Fibroblast of the aortic adventitia (primary cell): ENCODE measurements at places on chromosomes 5 and 9.

GRCh38 chr9:36249189-36249588 lies 9.1 kb downstream of the GNE start:
- DNase-seq, result no peak

- DNase-seq, result no peak
These were observed 158.7 kb downstream of the IRX2 start for GRCh38 chr5:2592766-2593165.

DNA sequence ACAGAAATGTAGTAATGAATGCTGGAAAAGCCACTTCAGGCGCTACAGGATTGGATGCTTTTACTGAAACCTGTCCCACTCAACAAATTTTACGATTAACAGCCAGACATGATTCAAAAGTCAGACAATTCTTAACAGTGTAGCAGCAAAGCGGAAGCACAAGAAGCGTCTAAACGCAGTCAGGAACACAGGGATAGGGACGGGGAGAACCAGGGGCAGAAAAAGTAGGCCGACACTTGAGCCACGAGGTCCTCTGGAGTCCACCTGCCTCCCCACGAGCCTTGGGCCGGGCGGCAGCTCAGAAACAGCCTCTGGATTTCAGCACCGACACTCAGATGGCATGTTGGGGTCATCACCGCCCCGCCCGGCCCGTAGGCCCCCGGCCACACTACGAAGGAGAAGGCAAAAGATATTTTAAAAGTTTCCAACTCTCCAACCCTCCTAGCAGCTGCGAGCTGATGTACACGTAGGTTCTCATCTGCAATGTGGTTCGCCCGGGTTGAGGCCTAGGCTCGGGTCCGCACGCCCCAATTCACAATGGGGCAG lies 615 bp downstream of the RACK1 start:
- DNase-seq, result no peak

GRCh38 chr5:112977440-112977861 lies 853 bp downstream of the DCP2 start:
- peak; percentile 28 for DNase-seq

DNA sequence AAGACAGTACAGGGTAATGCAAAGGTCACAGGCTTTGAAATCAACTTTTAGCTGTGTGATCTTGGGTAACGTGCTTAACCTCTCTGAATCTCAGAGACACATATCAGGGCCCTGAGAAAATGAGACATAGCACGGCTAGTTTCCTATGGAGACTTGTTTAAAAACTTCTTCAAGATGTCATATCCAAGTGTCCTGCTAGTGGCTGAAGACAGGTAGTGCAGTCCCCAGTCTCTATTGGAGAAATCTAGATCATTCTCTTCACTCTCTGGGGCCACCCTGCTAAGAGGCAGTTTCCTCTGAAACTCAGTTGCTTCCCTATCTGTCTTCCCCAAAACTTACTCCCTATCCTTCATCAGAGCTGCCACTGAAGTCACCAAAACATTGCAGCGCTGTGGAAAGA lies 30.3 kb upstream of the GRXCR2 start:
- DNase-seq, result no peak

GRCh38 chr9:27785714-27786100 lies 212.4 kb upstream of the C9orf72 start:
- DNase-seq, result no peak

GRCh38 chr5:159902444-159903121 lies 13.7 kb upstream of the ADRA1B start:
- DNase-seq, result no peak

- no peak for DNase-seq
These were observed 167.1 kb downstream of the PIK3R1 start for GRCh38 chr5:68382640-68383039.

- DNase-seq, result no peak
These were observed 175.2 kb downstream of the GAPVD1 start for GRCh38 chr9:125436613-125437443.

- peak; percentile 15 for DNase-seq
These were observed 60.5 kb upstream of the EDIL3 start for GRCh38 chr5:84445049-84445685.

GRCh38 chr9:29322240-29322639 lies 1749.0 kb upstream of the C9orf72 start:
- DNase-seq, result peak; percentile 25

GRCh38 chr5:168583742-168584482 lies 4.7 kb upstream of the PANK3 start:
- no peak for DNase-seq

DNA sequence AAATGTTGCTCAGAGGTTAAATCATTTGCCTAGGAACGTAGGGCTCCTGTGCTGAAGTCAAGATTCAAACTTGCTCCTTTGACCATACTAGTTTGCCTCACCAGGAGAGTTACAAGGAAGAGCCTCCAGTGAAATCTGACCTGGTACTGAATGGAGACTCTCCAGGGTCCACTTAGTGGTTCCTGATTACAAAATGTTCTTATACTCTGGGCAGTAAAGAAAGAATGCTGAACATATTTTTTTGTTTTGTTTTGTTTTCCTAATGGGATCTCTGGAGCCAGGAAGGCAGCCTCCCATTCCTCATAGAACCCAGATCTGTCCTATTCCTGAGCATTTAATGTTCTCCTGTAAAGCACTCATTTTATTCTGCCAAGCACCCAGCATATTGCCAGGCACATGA lies 256.5 kb upstream of the CLINT1 start:
- no peak for DNase-seq

DNA sequence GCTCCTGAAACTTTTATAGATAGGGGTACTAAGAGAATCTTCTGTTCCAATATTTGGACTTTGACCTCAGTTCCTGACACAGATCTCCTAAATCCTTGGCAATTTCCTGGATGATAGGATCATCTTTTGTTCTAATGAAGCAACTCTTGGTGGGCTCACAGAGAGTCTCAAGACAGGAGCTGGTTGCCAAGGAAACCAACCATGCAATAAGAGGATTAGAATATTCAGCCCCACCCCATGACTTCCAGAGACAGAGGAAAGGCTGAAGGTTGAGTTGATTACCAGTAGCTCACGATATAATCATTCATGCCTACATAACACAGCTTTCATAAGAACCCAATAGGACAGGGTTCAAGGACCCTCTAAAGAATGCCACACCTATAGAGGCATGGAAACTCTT lies 2050.2 kb upstream of the CDH6 start:
- DNase-seq, result no peak

DNA sequence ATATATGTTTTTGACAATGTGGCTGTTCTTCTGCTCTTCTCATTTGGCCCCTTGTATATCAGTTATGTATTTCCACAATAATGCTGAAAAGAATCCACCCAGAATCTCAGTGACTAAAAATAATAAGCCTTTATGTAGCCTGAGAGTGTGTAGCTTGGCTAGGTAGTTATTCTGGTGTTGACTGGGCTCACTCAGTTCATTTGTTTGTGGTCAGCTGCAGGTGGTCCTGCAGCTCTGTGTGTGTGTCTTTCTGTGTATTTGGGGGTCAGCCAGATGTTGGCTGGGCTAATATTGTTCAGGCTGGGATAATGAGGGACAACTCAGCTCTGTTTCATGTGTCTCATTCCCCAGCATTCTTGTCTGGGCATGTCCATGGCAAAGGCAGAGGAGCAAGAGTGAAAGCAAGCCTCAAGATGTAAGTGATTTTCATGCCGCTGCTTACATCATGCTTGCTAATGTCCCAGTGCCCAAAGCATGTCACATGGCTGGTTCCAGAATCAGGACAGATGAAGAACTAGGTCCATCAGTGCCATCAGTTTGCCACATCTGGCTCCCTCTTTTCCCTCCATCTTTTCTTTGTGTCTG lies 162.8 kb downstream of the KCTD16 start:
- peak; percentile 16 for DNase-seq

- DNase-seq, result peak; percentile 87
These were observed 47.4 kb downstream of the P4HA2 start for GRCh38 chr5:132180134-132180745.

DNA sequence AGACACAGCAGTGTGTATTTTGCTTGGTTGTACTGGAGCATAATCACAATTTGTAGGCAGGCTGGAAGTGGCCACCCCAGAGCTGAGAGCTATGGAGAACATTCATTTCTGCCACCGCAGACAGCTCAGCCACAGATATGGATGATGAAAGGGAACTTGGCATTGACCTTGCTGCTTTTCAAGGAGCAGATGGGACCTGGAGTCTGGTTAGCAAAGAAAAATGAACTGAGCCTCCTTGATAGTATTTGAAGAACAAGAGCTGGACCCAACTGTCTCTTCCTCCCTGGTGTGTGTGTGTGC lies 395.2 kb upstream of the ZNF462 start:
- DNase-seq, result no peak

DNA sequence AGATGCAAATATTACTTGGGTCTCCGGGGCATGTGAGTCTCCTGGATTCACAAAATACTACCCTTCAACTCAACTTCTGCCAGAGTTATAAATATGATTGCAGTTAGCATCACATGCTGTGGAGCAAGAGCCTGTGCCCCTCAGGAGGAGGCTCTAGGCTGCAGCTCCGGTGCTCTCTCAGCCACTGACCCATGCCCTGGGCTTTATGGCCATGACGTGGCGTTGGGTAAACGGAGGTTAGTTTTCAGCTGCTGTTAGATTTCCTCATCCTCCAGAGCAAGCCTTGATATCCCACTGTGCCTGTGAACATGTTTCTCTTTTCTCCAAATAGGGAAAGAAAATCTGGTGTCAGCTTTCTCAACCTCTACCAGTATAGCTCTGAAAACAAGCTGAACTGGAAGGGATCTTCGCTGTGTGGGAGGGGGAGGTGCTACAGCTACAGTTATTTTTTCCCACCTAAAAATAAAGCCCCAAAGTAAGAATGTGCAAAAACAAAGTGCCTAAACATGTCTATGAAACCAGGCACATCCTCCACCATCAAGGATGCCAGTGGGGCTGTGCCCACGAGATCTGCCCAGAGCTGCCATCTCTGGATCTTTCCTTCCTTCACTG lies 124.4 kb upstream of the GPR151 start:
- DNase-seq, result no peak

DNA sequence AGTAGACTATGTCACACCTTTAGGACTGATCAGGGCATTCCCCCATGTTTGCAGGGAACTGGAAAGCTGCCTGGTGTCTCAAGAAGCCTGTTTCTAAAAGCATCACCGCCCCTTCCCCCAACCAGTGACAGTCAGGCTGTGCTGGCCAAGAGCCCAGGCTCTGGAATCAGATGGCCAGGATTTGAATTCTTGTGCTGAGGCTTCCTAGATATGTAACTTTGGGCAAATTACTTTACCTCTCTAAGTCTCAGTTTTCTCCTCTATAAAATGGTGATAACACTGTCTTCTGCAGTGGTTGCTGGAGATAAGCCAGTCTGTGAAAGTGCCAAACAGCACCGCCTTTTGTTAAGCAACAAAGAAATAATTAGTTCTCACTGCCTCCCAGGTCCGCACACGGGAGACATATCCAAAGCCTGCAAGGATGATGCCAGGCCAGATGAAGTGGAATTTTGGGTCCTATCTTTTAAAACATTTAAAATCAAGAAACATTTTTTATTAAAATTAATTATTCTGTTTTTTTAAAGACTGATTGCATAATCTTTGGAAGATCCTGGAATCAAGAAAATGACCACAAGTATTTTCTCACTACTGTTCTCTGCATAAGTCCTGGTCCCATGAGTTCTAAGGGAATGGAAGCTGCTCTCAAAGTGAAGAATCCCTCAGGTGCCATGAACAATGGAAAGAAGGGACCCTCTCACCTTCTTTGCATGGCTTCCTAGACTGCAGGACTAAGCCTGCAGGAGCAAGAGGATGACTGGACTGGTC lies 13.9 kb downstream of the SLC31A2 start:
- peak; percentile 71 for DNase-seq

- no peak for DNase-seq
These were observed 17.5 kb upstream of the CXCL14 start for GRCh38 chr5:135596157-135596763.

GRCh38 chr5:14298126-14298847 lies 155.1 kb downstream of the TRIO start:
- peak; percentile 52 for DNase-seq

DNA sequence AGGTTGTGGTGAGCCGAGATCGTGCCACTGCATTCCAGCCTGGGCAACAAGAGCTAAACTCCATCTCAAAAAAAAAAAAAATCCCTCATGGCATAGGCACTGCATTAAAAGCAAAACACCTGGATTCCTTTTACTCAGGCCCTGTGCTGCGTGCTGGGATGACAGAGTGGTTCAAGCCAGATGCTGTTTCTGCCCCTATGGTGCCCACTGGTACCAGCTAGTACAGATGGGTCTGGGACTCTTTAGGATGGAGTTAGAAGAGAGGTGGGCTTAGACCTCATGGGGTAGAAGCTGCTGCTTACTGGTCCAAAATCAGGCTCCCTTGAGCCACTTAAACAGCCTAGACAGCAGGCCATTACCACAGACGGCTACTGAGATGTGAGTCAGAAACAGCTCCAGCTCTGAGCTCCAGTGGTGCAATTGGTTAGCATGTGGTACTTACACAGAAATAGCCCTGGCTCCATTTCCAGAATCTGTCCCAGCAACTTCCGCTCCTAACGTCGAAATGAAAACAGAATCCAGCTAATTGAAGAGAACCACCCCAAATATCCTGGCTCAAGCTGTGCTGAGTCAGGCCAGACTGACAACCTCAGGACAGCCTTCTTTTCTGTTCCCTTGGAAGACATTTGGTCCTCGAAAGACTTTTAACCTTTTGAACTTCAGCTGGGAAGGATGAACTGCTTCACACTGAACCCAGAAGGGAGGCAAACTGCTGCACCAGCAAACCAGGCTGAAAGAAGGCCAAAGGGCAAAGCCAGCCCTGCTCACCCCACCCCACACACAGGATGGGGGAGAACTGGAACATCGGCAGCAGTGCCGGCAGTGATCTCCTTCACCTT lies 15.5 kb downstream of the C5orf15 start:
- peak; percentile 98 for DNase-seq

DNA sequence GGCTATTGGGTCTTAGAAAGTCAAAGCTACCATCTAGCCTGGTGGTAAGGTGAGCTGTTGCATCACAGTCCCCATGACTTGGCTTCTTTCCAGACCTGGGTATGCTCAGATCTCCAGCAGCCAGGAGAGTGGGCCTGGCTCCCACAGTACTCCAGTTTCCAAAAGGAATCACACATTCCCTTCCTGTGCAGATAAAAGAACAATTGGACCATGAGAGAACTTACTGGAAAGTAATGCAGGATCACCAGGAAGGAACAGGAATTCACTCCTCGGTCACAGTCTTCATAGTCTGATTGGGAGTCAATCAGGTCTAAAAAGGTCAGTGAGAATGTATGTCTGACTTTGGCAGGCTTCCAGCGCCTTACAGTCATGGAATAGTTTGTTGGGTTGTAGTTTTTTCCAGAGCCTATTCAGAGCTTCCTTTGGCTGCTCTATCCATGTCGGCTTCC lies 47.8 kb upstream of the CD180 start:
- DNase-seq, result peak; percentile 61
